ENCODE measurements at places on chromosomes 5 and 9.

GRCh38 chr5:154652746-154653417 lies 102.3 kb upstream of the LARP1 start:
- no peak for DNase-seq

DNA sequence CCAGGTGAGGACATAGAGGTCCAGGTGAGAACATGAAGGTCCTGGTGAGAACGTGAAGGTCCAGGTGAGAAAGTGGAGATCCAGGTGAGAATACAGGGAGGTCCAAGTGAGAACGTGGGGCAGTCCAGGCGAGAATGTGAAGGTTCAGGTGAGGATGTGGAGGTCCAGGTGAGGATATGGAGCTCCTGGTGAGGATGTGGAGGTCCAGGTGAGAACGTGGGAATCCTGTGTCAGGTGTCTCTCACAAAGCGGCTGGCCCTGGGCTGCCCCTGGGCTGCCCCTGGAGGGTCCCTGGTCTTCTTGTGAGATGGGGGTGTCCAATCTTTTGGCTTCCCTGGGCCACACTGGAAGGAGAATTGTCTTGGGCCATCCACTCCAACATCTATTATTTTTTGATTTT lies 133.4 kb downstream of the MRPL36 start:
- no peak for DNase-seq

DNA sequence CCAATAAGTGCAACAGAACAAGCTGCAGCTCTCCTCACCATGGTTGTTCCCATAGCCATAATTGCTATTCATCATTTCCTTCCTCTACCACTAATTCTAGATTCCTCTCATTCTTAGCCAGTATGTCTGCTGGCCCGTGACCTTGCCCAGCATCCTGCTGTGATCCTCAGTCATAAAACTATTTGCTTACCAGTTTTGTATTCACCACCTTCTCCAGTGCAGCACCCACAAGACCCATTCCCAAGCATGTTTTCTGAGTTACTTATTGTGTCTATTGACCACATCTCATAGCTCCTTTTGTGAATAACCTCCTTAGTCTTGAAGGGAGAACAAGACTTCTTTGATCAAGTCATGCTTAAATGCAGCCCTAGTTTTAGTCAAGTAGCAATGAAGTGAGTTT lies 488.0 kb upstream of the CTNND2 start:
- DNase-seq: no peak

- DNase-seq: no peak
These were observed at the start of gene PTPDC1 for GRCh38 chr9:94084314-94084713. Gene PTPDC1, plus strand, starts transcription at chr9:94084464. Its CDS starts 67 bp downstream, at chr9:94084531.

- DNase-seq: no peak
These were observed 104.0 kb upstream of the POU5F2 start for GRCh38 chr5:93845376-93845775.

All from activated gamma-delta T cell treated with anti-CD3 and anti-CD28 coated beads, Interleukin-2, amount 50 U/mL, for 16 hours (primary cell).